Omental fat pad (tissue), 4 donors: ENCODE measurements at places on chromosomes 2 and 18. TPM values are rescaled to one million over a fixed set of nuclear protein-coding genes. Genes with fewer than 3 reads are reported as not detected.

COL6A3 gene
- 265 TPM for total RNA-seq

- no peak for DNase-seq
These were observed 160.7 kb downstream of the RAB3GAP1 start for GRCh38 chr2:135212757-135213156.

DNA sequence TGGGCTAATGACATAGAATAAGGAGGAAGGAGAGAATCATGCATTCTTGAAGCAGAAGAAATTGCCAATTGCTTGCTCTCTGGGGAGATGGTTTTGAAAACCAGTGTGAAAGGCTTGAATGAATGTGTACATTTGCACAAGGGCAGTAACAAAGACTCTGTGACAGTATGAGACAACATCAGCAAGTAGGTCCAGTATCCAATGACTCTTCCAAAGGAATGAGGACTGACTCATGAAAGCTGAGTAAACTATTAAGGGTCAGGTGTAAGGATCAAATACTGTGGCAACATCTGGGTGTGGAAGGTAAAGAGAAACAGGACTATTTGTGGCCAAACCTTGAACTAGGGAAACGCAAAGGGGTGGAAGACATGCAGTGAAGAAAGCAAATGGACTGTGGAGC is 886.0 kb upstream of the CHAC2 start:
- no peak for DNase-seq

DNA sequence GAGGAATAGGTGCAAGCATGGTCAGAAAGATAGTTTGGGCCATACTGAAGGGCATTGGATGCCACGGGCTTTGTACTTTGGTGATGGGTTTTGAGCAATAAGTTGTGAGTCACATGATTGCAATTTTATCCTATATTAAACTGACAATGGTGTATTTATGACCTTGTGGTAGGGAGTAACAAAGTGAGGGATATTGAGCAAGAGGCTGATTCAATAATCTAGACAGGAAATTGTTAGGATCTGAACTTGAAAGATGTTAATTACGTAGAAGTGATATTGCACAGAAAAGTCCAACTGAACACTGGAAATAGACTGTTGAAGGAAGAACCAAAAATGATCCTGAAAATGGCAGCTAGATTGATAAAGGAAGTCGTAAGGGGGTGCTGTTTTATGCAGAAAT is 46.6 kb upstream of the TCF4 start:
- no peak for DNase-seq

DNA sequence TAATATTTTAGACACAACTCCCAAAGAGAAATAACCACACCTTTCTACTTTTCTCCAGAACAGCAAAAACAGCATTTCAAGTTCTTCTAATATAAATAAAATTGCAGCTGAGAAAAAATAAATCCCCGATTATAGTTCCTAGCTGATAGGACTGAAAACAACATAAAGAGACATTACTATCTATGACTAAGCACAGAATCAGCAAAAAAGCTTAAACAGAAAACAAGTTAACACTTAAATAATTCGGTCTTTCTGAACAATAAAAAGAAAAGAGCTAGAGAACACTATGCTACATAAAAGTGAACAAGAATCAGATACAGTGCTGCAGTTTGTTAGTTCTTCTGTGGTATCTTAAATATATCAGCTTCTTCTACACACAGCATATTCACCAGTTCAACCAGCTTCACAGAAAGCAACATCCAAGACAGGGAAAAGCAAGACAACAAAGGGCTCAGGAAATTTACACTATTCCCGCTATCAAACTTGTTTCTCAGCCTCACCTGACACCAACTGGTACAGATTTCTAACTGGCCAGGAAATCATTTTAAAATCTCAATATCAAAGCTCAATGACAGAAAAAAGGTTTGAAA is 28.6 kb downstream of the FEZ2 start:
- DNase-seq: no peak

GRCh38 chr2:10525573-10526265 is 77.6 kb upstream of the ODC1 start:
- no peak for DNase-seq
